GM04504 (cell line): ENCODE measurements at places on chromosomes 11 and 22.
A peak's percentile ranks its signal among the peaks of the same experiment; 100 is the strongest.

DNA sequence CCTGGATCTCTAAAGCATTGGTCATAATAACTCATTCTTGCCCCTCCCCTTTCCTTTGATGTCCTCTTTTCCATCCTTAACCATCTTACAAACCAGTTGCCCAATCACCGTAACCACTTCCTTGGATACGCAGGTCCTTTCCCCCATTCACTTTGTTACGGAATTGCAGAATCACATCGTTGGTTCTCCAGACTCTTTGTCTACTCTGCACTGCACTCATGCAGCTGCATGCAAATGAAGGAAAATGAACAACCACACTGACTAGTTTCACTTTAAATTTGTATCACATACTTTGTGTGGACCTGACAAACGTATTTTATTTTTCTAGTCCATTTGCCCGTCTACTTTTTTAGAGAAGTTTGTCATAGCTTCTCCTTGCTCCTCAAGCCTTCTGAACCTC lies 69.9 kb downstream of the SLC5A12 start:
- DNase-seq: no peak

GRCh38 chr11:16769386-16769785 lies 30.9 kb downstream of the C11orf58 start:
- DNase-seq: no peak

DNA sequence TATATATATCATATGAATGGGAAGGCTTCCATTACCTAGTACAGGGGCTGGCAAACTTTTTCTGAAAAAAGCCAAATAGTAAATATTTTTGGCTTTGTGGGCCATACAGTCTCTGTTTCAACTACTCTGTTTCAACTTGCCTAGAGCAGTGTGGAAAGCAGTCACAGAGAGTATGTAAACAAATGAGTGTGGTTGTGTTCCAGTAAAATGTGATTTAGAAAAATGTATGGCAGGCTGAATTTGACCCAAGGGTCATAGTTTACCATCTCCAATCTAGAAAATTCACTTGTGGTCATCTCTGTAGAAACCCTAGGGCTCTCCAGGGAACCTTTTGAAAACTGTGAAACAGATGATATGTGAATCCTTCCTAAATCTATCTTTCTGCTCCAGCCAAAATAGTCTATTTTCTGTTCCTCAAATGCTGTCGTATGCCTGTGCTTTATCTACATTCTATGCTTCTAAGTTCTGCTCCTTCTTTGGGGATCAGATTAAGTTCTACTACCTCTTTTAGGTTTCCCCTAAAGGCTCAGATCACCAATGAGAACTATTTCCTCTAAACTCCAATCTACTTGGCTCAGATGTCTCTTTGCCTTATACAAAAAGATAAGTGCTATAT lies 356.2 kb downstream of the METTL15 start:
- DNase-seq: peak; percentile 3

DNA sequence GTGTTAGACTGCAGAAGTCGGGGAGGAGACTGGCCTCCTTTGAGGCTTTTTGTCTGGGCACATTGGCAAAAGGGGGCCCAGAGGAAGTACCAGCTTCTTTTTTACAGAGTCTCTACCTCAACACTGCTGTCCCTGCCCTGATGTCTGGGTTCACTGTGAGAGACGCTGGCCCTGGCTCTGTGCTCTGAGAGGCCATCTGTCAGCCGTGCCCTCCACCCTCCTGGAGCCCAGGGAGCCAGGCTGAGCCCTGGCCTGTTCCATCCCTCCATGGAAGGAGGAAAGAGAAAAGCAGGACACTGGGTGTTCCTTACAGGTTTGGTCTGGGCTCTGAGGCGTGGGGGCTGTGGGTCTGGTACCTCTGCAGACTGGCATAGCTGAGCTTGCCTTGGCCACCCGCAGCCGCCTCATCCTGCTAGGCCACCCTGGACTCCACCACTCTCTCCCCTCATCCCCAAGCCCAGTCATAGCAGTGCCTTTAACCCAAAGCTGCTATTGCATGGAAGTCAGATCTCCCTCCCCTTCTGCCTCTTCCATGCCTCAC lies 105.5 kb upstream of the PARVA start:
- DNase-seq: no peak

DNA sequence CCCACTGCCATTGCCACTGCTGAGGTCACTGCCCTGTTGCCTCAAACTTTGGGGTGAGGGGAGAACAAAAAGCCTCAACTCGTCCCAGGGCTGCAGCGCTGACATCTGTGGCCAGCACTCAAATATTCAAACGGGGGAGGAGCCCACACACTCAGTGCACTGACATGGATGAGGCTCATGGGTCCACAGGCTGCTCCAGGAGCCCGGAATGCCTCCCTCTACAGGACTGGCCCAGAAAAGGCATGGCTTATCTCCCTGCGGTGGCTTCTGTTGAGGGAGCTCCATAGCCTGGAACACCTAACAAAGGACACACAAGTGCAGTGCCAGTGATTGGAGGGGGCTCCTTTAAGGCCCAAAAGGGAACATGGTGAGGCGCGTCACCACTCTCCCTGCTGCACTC lies 341.1 kb upstream of the LUZP2 start:
- no peak for DNase-seq

GRCh38 chr11:9180784-9181183 lies 84.4 kb downstream of the DENND5A start:
- DNase-seq: no peak

GRCh38 chr11:8807544-8808225 lies 103.3 kb upstream of the AKIP1 start:
- DNase-seq: peak; percentile 65

GRCh38 chr22:47218671-47219070 lies 456.2 kb downstream of the TBC1D22A start:
- no peak for DNase-seq

DNA sequence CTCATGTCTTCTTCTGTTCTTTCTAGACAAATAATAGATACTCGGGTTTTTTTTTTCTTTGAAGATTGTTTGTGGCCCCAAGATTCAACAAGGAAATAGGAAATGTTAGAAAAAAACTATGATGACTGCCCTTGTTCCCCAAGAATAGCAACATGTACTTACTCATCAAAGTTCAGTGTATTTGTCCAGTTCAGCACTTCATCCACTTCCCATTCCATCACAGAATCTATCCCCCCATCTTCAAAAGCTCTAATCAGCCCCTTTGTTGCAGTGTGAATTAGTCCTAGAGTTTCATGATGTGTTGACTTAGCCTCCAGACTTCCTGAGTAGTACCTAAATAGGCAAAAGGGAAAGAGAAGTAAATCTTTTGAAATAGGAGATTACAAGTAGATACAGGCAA lies 74.3 kb downstream of the C11orf65 start:
- DNase-seq: no peak

DNA sequence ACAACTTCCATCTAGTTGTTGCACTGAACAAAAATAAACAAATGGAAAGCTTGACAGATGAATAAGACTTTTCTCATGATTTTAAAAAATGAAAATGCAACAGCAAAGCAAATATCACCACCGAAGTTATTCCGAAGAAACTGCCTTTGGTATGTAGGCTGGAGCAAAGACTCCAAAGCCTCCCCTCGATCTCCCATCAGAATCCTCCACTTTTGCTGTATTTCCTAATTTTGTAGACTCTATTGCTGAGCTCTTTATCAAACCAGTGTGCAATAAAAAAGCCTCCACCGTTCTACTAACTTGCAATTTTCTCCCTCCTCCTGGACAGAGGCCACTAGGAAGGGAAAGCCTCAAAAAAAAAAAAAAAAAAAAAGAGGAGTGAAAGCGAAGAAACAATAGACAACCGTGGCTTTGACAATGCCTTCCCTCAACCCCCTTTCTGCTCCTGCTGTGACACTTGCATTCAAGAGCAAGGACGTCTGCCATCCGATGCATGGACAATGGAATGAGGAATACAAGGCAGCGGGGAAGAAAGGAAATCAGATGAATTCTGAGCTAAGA lies 190.9 kb upstream of the BLID start:
- DNase-seq: no peak

GRCh38 chr22:24989541-24989951 lies 37.0 kb downstream of the KIAA1671 start:
- no peak for DNase-seq

- DNase-seq: no peak
Observed at GRCh38 chr11:6544921-6545850, 48.1 kb downstream of the DNHD1 start.

- DNase-seq: no peak
Observed at GRCh38 chr11:74638869-74639268, 46.5 kb downstream of the POLD3 start.

DNA sequence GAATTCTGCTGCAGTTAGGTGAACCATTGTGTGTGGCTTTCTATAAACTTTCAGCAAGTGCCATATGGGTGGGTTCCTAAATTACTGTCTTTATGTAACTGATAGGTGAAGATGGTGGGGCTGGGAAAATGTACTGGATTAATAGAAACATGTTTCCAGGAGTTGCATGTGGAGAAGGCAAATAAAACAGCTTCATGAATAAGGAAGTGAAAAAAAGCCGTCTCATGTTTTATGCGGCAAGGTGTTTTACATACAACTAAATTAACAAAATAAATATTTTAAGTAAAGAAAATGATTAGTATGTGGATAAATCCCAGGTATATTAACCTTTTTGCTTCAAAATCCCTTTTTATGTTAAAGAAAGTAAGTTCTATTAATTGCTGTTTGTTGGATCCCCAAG lies 67.2 kb downstream of the EXT2 start:
- no peak for DNase-seq

DNA sequence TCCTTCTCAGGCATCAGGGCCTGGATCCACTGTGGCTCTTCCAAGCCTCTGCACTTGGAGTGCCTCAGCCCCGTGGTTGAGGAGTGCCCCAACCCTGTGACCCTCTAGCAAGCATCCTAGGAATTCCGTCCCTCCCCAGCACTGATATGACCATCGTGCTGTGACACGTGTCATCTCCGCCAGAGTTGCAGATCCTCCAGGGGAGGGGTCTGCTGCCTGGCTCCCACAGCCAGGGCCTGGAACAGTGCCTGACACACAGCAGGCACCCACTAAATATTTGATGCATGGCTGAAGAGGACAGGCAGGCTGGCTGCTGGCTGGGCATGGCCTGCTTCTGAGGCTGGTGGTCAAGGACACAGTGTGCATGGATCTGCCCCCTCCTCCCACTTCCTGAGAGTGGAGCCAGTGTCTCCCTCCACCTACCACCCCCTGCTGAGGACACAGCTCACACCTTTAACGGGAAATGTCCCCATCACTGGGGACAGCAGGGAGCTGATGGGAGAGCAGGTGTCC lies 1.7 kb upstream of the CD81 start:
- no peak for DNase-seq

DNA sequence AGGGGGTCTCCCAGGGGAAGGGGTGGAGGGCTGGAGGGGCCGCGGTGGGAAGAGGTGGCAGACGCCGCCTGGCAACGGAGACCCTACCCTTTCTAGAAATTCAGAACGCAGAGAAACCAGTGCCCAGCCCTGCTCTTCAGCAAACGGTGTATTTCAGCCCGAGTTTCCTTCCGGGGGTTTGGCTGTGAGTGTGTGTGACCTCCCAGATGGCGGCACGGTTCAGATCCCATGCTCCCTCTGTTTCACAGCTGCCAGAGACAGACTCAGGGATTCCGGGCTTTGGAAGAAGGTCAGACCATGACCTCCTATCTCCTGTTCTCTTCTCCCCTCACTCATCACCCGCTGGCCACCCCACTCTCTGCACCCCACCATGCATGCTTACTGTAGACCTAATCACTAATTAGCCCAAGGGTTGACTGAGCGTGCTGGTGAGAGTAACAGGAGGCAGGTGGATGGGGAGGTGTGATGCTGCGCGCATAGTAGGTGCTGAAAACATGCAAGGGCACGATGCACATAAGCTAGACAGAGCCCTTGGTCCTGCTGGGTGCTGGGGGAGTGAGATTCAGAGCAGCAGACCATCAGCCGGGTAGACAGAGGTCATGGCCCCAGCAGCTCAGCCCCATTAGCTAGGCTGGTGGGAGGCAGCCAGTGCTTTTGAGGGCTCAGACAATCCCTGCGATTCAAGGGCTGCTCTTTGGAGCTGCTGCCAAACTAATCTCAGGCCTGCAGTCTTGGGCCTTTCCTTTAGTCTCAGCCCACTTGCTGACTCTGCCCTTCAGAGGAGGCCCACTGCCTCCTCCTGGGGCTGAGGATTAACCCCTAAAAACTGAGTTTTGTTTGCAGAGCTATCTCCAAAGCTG lies 256.5 kb upstream of the CADM1 start:
- DNase-seq: no peak
